ENCODE measurements at places on chromosomes 5 and 9. TPM values are rescaled to one million over a fixed set of nuclear protein-coding genes. Genes with fewer than 3 reads are reported as not detected.

The PCDHA3 gene
- 32.6 TPM for total RNA-seq

The FOXD4L5 gene
- total RNA-seq: 0.31 TPM

The CNTNAP3B gene
- total RNA-seq: 118 TPM

The C5orf34 gene
- total RNA-seq: 5.0 TPM

The RNF183 gene
- not detected for total RNA-seq

The RFK gene
- 47.0 TPM for total RNA-seq

The RAB24 gene
- 13.8 TPM for total RNA-seq

The DND1 gene
- total RNA-seq: 1.3 TPM

The SPINK4 gene
- not detected for total RNA-seq

The MYOZ3 gene
- 2.2 TPM for total RNA-seq

The TRIM14 gene
- 4.4 TPM for total RNA-seq

The EMB gene
- 3.1 TPM for total RNA-seq

The RANBP3L gene
- total RNA-seq: 3.8 TPM

The PCDHGA4 gene
- total RNA-seq: 21.6 TPM

The OR1L1 gene
- total RNA-seq: not detected

All from parietal lobe (tissue), 2 donors.